Stimulated activated CD8-positive, alpha-beta memory T cell treated with anti-CD3 and anti-CD28 coated beads, Interleukin-4, amount 100 ng/mL, for 48 hours (primary cell): ENCODE measurements at places on chromosomes 11 and 22.
A peak's percentile ranks its signal among the peaks of the same experiment; 100 is the strongest.

DNA sequence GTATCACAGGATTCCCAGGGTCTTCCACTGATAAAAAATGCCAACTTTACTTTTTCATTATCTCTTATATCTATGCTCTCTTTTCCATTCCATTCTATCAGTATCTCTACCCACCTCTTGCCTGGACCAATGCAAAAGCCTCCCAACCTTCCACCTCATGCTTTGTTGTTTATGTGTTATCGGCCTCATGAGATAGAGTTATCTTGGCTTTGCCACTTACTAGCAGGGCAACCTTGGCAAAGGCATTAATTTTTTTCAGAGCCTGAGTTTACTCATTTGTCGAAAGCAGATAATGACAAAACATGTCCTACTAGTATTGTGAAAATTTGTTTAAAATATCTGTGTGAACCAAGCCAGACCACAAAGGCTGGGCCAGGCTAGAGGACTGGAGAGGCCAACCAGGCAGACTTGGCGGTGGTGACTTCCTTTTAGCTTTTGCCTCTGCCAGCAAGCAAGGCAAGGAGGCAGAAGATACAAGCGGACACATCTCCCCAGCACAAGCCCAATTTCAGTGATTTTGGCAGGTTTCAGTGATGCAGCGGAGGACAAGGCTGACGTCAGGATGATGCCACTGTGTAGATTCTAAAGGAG is 106.9 kb downstream of the ADAMTS15 start:
- DNase-seq = no peak

DNA sequence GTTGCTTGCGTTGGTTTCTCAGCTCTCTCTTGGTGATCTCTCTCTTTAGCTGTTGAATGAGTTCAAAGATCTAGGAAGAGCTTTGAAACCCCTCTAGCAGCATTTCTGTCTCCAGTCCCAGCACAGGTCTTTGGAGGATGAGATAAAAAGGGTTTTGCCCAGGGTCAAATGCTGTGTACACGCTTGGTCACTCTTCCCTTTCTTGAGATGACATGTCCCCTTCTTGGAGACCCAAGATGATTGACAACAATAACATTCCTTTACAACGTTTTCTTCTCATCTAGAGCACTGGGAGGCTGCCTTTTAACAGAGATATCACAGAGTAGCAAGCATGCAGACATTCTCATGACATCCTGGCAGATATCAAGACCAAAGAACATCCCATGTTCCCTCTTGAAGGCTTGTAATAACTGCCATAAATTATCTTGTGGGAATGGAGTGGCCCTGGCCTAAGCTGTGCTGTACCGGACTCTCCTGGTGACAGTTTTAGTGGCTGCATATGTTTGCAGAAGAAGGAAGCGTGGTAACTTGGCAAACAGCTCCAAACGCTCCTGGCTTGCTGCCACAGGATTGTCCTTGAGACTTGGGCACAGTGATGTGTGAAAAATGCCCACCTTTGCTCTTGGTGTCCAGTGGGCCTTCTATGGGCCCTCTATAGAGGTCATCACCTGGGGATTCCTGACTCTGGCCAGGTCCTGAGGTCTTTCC is 107.8 kb downstream of the PTPRJ start:
- DNase-seq = no peak

DNA sequence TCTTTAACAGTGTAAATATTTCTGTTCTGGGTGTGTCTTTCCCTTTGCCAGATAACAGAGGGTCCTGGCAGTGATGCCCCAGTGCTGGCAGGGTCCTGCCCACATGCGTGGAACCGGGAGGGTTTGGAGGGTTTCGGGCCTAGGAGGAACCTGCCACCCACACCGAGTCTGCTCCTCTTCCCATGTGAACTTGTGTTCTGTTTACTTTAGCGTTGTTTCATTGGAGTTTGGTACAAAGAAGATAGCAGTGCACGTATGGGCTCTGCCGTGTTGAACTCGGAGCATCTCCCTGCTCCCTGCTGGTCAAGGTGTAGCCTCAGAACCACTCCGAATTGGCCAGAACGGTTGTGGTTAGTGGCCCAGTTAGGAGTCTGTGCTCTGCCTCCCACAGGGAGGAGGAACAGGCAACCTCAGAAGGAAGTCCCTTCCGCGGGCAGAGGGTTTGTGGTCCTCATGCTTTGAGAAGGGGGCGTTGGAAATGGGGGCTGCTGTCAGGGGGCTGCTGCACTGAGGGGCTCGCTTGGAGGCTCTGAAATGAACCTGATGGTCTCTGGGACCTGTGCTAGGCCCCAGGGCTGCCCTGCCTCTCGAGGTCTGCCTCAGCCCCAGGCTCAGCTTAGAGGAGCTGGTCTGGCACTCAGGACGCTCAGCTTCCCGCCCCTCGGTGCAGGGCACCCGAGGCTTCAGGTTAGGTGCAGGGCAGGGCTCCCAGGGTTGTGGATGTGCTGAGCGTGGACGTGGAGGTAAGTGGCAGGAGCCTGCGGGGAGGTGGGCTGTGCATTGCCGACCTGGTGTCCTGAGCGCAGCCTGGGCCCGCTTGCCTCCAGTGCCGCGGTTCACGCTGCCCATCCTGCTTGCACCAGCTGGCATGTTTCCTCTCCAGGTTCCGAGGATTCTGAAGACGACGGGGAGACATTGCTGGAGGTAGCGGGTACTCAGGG is 10.4 kb downstream of the PHRF1 start:
- DNase-seq = no peak

GRCh38 chr22:32202539-32203180 is 2.2 kb downstream of the RFPL2 start:
- peak; percentile 46 for DNase-seq

DNA sequence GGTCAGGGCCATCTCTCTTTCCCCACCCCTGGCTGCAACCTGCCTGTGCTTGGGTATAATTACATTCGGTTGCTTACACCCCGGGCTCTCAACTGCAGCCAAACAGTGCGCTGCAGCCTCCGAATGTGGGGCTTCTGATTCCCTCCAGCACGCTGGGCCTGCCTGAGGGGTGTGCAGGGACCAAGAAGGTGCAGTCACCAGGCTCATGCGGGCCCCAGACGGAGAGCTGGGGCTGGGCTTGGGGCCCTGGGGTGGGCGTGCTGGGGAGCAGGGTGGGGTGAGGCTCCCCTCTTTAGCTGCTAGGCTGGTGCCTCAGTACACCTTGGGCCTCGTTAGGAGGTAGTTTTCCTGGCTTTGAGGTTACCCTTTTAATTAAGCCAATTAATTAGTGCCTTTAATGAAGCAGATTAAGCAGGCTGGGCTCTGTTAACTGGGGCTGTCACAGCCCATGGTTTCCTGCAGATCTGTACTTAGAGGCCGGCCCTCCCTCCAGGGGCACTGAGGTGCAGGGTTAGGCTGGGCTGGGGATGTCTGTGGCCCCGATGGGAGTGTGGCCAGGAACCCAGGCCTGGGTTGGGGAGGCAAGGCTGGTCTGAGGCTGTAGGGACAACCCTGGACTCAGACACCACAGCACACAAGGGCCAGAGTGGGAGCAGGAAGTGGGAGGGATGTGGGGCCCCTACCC is 17.3 kb downstream of the FLRT1 start:
- DNase-seq = no peak

GRCh38 chr11:11390068-11390771 is 37.2 kb upstream of the CSNK2A3 start:
- DNase-seq = no peak

DNA sequence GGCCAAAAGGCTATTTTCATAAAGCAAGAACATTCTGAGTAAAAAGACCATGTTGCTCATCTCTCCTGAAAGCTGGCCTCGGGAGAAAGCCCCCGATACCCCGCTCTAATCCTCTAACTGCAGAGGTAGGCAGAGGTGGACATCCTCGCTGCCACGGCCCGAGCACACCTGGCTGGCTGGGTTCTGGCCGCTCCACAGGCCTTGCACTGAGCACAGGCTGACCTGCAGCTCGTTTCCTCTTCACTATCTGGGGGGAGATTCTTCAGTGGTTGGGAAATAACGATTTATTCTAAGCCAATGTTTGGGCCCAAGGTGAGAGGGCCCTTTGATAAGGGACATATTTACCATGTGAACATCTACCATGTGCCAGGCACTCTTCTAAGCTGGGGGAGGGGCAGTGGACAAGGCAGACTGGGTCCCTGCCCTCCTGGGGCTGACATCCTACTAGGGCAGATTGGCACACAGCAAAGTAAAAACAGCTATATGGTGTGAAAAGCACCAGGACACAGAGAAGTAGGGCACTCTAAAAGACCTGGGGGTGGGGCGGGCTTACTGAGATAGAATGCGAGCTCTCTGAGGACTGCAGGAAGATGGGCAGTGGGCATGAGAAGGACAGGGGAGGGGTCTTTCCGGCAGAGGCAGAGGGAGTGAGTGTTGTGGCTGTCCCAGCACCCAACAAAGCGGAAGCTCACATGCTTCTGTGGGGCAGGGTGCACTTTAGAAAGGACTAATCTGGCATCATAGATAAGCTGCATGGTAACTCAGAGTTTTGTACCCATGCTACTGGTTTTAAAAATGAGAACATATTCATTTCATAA is 65.5 kb upstream of the ARFGAP3 start:
- DNase-seq = no peak

DNA sequence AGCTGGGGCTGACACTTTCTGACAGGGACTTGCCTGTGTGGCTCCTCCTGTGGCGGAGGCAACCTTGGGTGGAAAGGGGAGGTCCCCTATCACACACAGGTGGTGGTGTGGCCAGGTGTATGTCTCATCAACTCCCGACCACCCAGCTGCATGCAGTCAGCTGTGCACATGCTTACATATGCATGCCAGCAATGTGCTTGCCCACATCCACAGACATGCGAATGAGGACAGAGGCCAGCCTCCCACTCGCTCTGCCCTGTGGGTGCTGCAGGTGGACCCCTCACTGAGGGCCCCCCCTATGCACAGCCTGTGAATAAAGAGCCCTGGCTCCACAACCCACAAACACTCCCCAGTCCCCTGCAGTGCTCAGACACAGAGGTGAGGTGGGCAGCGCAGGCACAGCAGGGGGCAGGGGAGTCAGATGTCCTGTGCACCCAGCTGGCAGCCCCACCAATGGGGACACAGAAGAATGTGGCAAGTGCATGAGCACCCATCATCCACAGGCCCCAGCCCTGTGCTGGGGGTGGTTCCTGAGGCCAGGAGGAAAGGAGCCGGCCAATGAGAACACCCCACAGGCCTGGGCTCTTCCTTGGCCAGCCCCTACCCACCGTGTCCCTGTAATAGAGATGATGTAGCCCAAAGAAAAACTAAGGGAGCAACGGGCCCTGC is 9.5 kb downstream of the GNB1L start:
- DNase-seq = no peak

DNA sequence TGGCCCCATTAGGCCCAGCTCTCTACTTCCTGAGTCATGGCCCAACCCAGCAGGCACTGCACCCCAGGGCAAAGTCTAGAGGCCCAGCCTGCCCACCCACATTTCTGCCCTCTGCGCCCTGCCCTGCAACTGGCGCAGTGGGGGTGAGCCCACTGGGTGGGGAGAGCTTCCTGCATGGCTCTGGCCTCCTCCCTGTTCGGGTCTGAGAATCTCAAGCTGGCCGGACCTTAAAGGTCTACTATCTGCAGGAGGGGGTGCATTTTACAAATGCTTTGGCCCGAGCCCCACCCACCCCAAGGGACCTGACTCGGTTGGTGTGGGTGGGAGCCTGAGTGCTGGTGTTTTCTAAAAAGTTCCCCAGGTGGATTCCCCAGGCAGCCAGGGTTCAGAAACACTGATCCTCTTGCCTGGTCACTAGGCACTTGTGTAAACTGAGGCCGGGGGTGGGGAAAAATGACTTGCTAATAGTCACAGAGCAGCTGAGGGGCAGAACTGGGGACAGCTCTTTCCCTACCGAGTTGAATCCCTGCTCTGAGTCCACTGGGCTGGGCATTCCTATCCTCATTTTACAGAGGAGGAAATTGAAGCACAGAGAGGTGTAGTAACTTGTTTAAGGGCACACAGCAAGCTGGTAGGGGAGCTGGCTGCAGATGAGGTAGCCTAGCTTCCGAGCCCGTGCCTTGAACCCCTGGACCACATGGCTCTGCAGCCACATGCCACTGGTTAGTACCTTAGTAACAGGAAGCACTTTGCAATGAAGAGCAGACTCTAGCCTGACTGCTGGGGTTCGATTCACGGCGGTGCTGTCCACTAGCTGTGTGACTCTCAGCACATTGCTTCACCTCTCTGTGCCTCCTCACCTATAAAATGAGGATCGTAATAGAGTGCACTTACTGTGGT is 36.3 kb downstream of the CD82 start:
- DNase-seq = peak; percentile 52

DNA sequence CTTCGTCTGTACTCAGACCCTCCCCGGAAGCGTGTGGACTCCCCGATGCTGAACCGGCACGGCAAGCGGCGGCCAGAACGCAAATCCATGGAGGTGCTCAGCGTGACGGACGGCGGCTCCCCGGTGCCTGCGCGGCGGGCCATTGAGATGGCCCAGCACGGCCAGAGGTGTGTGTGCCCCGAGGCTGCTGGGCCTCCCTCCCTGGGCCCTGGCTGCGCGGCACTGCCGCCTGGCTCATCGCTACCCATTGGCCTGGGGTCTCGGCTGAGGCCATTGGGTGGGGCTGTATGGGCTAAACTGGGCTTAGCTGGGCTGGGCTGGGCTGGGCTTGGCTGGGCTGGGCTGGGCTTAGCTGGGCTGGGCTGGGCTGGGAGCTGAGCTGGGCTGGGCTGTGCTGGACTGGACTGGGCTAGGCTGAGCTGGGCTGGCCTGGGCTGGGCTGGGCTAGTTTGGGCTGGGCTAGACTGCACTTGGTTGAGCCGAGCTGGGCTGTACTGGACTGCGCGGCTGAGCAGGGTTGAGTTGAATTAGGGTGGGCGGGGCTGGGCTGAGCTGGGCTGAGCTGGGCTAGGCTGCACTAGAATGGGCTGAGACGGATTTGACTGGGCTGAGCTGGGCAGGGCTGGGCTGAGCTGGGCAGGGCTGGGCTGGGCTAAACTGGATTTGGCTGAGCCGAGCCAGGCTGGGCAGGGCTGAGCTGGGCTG is 40.7 kb downstream of the MOB2 start:
- DNase-seq = no peak

DNA sequence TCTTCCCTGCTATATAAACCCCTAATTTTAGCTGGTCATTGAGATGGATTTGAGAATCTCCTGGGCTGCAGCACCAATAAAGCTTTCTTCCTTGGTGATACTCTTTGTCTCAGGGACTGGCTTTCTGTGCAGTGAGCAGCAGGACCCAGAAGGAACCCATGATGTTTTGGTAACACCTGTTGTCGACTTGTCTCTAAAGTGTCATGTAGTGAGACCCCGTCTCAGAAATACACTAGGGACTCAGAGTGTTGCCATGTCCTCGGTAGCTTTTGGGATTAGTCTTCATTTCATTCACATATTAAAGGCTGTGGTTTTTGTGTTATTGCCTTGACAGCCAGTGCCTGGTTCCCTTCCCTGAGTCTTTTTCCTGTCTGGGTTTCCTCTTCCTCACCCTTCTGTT is 1078.7 kb downstream of the TBC1D22A start:
- no peak for DNase-seq

- no peak for DNase-seq
These were observed 256.9 kb upstream of the FAT3 start for GRCh38 chr11:91967691-91968045.

- DNase-seq = no peak
These were observed 66.0 kb downstream of the KCNQ1 start for GRCh38 chr11:2510626-2511402.

DNA sequence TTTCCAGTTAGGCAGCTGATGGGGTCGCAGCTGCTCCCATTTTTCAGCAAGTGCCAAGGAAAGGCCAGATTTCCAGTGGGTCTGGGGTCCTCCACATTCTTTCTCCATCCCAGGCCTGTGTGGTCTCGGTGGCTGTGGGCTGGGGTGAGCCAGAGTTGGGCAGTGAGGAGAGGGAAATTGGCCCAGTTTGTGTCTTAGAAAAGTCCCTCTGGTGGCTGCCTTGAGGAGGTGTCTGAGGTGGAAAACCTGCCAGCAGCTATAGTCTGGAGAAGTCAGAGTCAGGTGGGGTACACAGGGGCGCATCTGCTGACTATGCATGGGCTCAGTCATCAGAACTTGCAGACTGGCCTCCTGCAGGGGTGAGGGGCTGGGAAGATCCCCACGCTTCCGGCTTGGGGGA is 30.5 kb downstream of the MRGPRD start:
- no peak for DNase-seq
